Kidney epithelial cell (primary cell): ENCODE measurements at places on chromosomes 4 and X. TPM values are rescaled to one million over a fixed set of nuclear protein-coding genes. Genes with fewer than 3 reads are reported as not detected.

DNA sequence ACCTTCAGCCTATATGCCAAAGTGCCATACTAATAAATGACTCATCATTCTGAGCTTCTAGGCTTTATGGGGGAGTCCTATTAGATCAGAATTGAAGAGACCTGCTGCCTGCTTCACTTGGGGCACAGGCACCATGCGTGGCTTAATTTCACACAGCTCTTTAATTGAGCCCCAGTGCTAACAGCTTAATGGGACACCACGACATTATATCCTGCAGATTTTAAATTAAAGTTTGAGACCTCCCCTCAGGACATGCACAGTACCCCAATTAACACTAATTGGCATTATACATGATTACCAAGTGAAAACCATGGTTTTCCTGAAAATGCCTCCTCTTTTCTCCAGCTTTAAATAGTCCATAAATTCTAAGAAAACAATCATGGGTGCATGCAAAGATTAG, 6.8 kb downstream of the C1QTNF7 start:
- no peak for DNase-seq

DNA sequence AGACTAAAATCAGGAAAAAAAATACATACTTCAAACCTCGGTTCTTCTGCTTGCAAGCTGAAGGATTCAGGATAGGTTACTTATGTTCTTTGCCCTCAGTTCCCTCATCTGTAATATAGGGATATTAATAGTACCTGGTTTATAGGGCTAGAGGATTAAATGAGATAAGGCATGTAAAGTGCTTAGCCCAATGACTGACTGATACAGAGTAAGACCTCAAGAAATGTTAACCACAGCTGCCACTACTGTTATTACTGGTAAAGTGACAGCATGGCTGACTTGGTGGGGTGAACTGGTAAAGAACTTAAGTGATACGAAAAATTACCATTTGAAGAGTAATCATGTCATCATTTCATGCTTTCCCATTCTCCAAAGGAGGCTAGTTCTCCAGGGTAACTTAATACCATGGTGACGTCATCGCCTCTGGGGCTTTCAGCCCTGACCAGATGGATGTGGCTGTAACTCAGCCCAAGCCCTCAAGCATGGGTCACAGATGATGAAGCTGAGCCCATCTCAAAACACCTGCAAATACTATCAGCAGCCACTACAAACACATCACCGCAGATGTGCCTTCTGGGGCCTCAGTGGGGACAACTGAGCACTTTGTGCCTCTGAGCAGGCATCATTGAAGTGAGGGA, 44.5 kb upstream of the SCML1 start:
- DNase-seq, result peak; percentile 38

GRCh38 chr4:185104733-185105132, 38.3 kb upstream of the SLC25A4 start:
- DNase-seq, result no peak

- no peak for DNase-seq
These were observed 971 bp downstream of the MAGEA11 start for GRCh38 chrX:149712831-149713230.

GRCh38 chrX:115960440-115961084, 210.0 kb upstream of the AGTR2 start:
- no peak for DNase-seq

GRCh38 chr4:151489462-151490203, 80.7 kb downstream of the FHIP1A start:
- DNase-seq, result no peak

DNA sequence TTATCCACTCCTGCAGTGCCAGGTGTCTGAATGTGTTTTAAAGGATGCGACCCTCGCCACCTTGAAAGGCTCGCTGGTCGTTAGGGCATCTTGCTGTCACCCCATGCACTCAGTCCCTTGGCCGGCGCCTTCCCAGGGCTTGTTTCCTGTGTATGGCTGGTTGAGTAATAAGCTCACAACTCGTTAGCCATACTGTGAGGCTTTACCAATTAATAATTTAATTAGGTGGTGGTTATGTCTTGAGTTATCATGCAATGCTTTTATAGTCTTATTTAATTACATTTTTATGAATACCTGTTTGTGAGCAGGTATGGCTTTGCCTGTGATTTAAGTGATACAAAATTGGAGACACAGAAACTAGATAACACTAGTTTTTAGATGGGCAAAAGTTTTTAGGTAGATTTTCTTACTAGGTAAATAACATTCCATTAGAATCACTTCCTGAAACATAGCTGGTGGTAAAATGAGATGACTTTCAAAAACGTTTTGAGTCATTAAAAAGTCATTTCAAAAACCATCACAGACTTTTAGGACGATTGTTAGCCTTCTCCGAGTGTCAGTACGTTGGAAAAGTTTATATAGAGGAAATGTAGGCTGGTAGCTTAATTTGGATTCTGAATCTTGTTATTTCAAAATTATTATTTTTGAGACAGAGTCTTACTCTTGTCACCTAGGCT, 18.2 kb downstream of the PTTG2 start:
- DNase-seq, result no peak

DNA sequence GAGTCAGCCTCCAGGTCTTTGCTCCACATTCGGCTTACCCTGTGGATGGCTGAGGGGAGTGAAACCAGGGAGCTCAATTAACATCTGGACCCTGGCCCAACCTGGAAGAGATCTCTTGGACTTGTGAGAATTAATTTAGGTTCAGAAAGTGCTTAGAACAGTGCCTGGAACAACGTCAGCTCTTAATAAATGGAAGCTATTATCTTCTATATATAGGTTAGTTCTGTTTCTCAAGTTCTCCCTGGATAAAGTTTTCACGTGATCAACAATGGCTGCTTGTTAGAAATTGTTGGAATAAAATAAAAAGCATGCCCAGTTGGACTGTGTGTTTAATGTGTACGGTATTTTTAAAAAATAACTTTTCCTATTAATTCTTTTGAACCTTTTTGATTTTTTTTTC, 80.8 kb downstream of the TRIML1 start:
- no peak for DNase-seq

DNA sequence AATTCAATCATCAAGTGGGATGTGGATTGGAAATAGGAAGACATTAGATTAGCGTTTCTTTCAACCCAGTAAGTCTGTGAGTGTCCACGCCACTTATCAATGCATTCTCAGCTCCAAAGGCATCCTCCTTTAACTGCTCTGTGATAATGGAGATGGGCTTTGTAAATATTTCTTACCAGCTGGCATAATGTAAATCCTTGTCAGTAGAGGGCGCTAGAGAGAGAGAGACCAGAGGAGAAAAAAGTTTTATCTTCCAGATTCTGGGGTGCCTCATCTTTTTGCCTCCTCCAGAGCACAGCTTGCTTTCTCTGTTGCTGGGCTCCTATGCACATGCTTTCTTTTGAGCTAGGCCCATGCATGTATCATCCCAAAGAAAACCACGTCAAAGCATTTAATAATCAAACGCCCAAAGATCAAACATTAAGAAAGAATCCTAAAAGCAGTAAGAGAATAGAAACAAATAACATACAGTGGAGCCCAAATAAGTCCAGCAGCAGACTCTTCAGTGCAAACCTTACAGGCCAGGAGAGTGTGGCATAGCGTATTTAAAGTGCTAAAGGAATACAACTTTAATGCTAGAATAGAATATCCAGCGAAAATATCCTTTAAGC, 9.6 kb upstream of the MTMR1 start:
- no peak for DNase-seq

DNA sequence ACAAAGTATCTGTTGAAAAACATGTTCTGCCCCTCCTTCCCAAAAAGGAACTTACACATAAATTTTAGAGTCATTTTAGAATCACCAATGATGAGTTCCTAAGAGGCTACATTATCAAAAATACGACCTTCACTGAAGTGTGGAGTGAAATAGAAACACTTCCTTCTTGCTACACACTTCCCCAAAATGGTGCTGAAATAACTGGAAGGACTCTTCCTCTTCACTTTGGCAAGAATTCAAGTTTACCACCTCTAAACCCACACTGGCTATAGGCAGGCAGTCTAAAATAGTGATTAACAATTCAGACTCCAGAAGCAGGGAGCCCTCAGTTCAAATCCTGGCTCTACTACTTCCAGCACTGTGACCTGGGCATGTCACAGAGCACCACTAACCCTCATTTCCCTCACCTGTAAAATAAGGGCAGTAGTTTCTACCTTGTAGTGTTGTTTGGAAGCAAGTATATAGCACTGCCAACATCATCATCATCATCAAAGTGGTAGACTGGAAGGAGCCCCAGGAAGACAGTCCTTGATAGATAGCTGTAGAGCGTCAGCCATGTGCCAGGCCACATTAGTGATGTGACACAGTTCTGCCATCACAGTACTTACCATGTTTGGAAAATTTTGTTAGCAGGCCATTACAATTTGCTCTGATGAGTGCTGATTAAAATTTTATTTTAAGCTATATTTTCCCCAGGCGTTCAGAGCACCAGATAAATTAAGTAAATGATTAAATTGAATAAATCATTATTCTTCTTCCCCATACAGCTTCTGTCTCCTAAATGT, 103.3 kb downstream of the PARM1 start:
- DNase-seq, result no peak

DNA sequence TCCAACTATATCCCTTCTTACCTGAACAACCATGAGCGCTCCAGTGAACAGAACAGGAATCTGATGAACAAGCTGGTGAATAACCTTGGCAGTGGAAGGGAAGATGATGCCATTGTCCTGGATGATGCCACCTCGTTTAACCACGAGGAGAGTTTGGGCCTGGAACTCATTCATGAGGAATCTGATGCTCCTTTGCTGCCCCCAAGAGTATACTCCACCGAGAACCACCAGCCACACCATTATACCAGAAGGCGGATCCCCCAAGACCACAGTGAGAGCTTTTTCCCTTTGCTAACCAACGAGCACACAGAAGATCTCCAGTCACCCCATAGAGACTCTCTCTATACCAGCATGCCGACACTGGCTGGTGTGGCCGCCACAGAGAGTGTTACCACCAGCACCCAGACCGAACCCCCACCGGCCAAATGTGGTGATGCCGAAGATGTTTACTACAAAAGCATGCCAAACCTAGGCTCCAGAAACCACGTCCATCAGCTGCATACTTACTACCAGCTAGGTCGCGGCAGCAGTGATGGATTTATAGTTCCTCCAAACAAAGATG, 870.2 kb downstream of the ADGRL3 start:
- no peak for DNase-seq

DNA sequence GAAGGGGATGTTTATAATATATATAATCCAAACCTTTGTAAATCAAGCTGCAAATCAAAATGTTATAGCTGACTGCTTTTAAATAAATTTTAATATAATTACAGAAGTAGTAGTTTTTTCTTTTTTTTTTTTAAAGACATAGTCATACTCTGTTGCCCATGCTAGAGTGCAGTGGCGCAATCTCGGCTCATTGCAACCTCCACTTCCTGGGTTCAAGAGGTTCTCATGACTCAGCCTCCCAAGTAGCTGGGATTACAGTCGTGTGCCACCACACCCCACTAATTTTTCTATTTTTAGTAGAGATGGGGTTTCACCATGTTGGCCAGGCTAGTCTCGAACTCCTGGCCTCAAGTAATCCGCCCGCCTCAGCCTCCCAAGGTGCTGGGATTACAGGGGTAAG, 178.7 kb downstream of the FBXW7 start:
- no peak for DNase-seq

DNA sequence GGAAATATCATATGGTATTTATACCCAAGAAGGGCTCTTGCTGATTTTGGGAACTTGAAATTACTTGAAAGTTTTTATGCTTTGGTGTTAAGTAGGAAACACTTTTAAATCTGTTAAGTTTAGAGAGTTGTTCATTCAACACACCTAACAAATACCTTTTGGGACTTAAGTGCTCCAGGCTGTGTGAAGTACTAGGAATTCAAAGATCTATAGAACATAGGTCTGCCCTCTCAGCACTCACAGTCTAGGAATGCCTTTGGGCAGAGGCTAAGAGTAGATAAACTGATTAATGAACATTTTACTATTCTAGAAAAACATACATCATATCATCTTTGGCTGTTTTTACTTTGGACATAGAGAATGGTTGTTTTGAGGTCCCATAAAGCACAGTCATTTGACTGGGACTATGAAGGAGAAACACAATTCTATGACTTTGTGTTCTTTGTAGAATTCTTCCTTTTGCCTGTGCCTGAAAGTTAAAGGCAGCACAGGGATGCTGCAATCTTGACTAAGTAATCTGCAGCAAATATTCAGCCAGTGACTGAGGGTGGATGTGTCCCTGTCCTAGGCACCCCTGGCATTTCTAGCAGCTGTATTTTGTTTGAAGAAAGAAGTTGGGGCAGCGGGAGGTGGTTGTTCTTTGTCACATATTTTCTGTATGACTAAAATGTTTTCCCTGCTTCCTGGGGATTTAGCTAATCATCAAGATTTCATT, 8.3 kb downstream of the BMP3 start:
- DNase-seq, result no peak

DNA sequence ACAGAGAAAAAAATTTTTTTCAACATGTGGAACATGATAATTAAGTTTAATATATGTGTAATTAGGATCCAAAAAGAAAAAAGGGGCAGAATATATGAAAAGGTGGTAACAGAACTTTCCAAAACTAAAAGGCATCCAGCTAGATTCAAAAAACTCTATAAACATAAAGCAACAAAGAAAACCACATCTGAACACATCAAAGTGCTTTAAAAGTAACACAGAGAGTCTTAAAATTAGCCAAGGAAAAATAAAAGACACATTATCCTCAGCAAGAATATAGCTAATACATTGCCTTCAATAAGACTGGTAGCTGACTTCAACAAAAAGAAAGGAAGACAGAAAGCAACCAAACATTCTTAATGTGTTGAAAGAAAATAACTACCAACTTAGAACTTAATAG, 8.2 kb downstream of the CLOCK start:
- no peak for DNase-seq

- no peak for DNase-seq
These were observed 1060.5 kb upstream of the INTU start for GRCh38 chr4:126572264-126572663.

DNA sequence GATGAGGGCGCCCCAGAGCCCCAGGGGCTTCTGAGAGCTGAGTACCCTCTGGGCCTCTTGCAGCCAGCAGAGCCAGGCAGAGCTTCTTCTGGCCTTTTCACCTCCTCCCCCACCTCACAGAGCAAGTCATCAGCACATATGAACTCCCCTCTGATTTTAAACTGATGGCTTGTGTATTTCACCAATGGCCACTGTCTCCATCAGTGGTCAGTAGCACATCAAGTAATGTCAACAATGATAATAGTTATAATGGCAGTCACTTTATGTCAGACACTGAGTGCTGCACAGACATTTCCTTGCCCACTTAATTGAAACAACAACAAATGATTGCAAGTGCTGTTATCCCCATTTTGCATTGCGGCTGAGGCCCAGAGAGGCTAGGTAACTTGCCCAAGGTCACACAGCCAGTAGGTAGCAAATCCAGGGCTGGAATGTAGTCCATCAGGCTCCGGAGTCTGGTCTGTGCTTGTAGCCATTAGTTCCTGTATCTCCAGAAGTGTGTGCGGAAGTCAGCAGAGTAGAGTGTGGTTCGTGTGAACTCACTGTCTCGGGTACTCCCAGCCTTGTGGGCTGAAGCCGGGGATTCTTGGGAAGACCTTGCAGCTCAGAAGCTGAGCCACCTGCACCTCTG, 3.0 kb downstream of the ATP2B3 start:
- DNase-seq, result no peak

GRCh38 chrX:117851025-117851424, 265.6 kb downstream of the KLHL13 start:
- no peak for DNase-seq

Gene ENPEP
- 4.6 TPM in 2 replicates for total RNA-seq

Gene CT45A2
- not detected in 2 replicates for total RNA-seq

Gene ZFYVE28
- 2.0 and 5.7 TPM in 2 replicates for total RNA-seq

Gene NSG1
- total RNA-seq, result 9.7 and 12.7 TPM in 2 replicates

Gene HDX
- 4.9 and 5.6 TPM in 2 replicates for total RNA-seq

Gene ASB9
- 0.25 and 3.6 TPM in 2 replicates for total RNA-seq
